ENCODE measurements at places on chromosomes 5 and 9.

DNA sequence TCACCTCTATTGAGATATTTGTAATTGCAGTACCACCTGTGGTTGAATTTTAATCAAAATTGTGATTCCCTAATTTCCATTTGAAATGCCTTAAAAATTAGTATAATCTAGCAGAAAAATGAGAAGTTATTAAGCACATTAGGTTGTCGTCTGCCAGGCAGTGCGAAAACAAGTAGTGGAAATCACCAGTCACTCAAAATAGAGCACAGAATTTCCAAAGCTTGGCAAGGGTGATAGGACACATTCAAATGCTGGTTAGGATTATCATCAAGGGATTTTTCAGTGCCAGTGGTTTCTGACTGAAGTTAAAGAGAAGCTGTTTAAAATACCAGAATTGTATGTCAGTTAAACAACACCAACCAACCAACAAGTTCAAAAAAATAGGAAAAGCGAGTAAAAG lies 97.8 kb downstream of the PLK2 start:
- DNase-seq = no peak

- no peak for DNase-seq
Measured at GRCh38 chr9:99058964-99059921, 45.7 kb upstream of the TGFBR1 start.

DNA sequence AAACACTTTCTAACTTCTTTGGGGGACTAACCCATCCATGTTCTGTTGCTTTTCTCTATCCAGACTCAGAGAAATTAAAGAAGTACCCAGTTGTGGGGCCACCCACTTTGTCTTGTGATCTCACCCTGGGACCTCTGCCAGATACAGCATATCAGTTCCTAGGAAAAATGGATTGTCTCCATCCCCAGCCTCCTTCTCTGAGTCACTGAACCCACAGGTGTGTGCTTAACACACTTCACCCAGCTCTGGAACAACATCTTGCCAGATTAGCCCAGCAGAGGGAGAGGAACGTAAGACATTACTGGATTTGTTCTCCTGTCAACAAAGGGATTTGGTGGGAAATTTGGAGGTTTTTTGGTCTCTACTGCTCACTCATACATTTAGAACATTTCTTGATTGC lies 19.2 kb downstream of the FAM240B start:
- DNase-seq = no peak

DNA sequence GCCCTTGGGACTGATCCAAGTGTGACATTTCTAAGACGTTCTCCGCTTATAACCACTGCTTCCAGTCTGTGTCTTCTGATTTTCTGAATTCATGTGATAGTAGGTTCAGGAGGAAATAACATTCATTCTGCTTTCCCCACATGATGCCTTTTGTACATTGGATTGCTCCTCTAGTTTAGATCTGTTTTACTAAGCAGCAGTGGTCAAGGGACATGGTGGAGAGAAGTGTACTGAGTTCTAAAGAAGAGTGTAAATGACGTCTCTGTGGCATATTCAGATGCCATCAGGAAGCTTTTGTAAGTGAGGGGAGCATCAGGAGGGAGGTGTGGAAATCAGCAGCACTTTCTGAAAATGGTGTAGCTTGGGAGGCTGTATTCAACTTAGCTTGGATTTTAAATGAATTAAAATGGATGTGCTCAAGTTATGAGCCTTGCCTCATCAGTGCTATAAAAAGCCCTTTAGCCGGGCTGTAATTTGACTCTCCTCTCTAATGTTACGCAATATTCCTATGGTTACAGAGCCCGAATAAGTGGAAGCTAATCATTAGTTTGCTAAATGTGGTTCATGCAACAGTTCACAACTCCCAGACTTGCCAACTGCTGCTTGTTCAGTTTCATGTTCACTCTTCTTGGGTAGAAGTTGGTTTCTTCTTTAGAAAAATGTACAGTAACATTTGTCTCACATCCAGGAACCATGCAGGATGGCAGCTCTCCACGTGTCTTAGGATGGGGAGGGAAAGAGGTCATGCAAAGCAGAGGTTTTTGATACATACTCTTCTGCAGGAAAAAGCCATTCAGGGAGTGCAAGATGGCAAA lies 281.3 kb downstream of the ARHGAP26 start:
- no peak for DNase-seq

GRCh38 chr5:142852416-142853198 lies 82.4 kb downstream of the ARHGAP26 start:
- DNase-seq = no peak

- no peak for DNase-seq
Measured at GRCh38 chr5:104755806-104756205, 1193.2 kb upstream of the NUDT12 start.

DNA sequence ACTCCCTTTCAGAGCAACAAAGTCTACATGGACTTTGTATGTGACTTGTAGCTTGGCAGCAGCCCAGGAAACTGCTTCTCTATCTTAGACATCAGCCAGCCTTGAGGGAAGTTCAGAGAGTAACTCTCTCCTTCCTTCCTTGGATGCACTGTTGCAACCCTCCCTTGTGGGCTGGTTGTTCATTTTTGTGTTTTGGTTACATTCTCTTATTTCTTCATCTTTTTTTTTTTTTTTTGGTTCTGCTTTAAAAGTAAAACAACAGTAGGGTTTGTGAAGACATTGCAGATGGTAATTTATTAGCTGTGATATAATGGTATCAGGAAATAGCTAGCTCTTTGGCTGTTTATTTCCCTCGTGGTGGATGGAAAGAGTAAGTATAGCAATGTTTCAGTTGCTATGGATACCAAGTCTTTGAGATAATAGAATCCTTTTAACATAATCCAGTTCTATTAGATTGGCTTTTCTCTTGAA lies 97.9 kb upstream of the MAMDC2 start:
- no peak for DNase-seq

DNA sequence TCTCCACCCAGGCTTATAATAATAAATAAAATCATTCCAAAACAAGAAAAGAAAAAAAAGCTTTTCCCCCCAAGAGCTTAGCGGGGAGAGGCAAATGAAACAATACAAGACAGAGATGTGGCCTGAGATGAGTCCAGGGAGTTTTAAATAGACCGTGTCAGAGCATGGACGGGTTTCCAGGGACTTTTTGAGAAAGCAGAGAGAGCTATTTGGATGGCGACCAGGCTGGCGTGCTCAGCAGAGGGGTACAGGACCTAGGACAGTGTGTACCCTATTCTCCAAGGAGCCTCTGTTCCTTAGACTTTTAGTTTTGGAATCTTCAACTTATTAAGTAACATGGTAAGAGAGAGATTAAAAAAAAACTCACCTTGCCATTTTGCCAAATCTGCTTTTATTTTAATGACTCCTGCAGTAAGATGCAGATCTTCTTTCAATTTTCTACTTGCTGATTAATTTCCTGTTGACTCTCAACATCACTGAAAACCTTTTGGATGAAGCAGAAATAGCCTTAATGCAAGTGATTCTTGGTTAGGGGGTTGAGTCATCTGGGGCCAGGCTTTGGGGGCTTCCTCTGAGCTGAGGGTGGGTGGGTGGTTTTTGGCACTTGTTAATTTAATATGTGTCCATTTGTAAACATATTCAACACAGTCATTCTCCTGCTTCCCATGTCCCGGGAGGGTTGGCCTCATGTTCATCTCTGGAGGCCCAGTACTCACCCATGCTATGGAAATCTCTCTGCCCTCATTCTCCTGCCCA lies 49.6 kb upstream of the OSMR start:
- no peak for DNase-seq
